ENCODE measurements at places on chromosomes 4 and X. TPM values are rescaled to one million over a fixed set of nuclear protein-coding genes. Genes with fewer than 3 reads are reported as not detected.

Gene TLR6
- total RNA-seq: 0.14 TPM

Gene CSN1S1
- not detected for total RNA-seq

Gene HELT
- not detected for total RNA-seq

DNA sequence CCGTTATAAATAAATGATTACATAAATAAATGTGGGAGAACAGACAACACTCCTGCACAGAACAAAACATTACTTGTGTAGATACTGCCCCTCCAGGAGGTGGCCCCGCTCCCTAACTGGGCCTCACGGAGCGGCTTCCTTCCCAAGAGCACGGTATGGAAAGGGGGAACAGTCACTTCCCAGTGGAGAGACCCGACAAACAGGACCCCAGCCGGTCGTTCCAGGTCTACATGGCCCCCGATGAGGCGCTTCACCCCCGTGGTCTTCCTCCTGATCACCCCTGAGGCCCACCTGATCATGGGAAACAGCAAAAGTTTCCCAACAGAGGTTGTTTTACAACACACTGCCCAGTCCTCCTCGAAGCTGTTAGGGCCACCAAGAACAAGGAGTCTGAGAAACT lies 6.6 kb upstream of the SLC6A8 start:
- H3K4me3 ChIP-seq: no peak overlapping the region
- H3K27ac ChIP-seq: no peak overlapping the region
- DNase-seq: no peak
- H3K27me3 ChIP-seq: no peaks in the 10 kb centered on the region
- H3K36me3 ChIP-seq: no peaks in the 10 kb centered on the region

GRCh38 chrX:98409867-98410266 lies 1526.2 kb downstream of the RPA4 start:
- no peaks in the 10 kb centered on the region for H3K4me1 ChIP-seq
- DNase-seq: no peak
- no peak overlapping the region for H3K27ac ChIP-seq
- H3K4me3 ChIP-seq: no peak overlapping the region
- H3K36me3 ChIP-seq: no peaks in the 10 kb centered on the region

GRCh38 chrX:100411802-100412715 lies 2.0 kb upstream of the PCDH19 start:
- DNase-seq: no peak
- peaks cover 58% of the 10 kb centered on the region for H3K27me3 ChIP-seq
- H3K4me1 ChIP-seq: peaks cover 17% of the 10 kb centered on the region
